ENCODE measurements at places on chromosomes 7 and 10.

- no peak for DNase-seq
These were observed 88.8 kb downstream of the SUGCT start for GRCh38 chr7:40223451-40224127.

DNA sequence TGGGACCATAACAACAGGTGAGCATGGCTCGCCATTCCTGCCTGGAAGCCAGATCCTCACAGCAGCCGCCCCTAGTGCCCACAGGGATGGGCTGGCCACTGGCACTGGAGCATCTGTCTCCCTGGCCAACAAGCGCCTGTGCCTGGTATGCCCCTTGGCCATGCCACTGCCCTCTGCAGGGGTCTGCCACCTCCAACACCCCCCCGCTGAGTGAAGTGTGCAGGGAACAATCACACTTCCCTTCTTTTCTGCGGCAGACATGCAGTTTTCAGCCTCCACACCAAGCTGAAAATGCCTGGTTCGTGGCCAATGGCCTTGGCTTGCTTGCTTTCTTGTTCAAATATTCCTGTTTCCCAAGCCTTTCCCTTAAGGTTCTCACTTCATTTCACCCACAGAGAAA, 50.7 kb downstream of the HSPA12A start:
- no peak for DNase-seq

- no peak for DNase-seq
These were observed 271.2 kb downstream of the MAGI2 start for GRCh38 chr7:79182283-79182682.

DNA sequence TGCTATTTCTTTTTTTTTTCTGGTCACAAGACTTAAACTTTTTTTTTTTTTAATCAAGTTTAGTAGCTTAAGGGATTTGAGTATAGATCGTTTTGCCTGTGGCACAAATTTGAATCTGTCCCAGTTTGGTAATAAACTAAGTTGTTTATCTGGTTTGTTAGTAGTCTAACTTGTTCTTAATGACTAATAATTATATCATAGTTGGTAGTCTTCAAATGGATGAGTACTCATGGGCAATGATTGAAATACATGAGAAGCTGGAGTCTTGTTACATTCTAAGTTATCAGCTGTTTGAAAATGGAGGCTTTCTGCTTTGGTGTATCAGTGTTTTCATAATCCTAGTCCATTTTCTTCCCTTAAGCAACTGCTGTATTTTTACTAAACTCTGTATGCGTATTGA, 12.3 kb downstream of the BTAF1 start:
- no peak for DNase-seq

DNA sequence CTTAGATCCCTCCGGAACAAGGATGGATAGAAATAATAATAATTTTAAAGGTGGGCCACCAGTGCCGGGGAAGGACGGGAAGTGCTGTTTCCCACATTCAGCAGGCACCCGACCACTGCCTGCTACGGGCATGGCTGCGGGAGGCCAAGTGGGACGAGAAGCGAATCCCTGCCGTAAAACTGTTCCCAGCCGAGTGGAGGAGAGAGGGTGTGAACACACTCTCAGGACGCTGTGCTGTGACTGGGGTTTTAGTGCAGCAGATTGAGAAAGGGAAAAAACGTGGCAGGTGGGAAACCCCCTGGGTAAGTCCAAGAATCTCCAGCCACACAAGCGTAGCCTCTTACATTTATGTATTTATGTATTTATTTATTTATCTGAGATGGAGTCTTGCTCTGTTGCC, 158.8 kb downstream of the DNAJB6 start:
- no peak for DNase-seq

DNA sequence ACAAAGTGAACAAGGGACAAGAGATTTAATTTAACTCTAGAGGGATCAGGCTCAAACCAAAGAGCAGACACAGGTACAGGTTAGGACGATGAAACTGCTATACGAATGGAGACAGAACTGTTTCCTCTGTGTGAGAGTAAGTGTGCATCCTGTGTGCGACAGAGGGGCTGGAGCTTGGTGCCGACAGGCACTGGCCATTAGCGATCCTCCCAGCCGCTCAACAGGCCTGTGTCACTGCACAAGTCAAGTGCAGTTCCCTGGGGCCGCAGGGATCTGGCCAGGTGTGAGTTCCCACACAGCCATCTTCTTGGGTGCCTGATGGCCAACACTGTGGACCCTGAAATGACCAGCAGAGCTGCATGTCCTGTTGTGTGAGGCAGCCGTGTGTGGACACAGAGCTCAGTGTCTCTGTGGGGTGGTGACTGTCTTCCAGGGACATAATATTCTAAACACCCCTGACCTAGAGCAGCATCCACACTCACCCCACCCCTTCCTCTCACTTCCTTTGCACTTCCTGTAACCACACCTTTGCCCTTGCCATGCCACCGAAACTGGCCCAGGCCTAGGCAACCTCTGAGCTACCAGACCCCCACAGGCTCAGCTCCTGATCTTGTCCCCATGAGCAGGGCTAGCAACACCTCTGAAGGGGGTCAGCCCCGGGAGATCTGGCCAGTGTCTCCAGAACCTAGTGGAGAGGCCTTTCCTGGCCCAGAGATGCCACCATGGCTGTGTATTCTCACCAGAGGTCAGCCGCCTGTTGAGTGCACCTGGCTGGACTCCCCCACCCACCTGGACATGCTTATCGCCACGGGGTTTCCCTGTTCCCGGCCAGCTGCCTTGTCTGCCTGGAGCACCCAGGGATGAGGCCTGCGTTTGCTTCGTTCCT, 11.7 kb upstream of the TBRG4 start:
- no peak for DNase-seq

- no peak for DNase-seq
These were observed 4.3 kb downstream of the MAP3K8 start for GRCh38 chr10:30438021-30438850.

DNA sequence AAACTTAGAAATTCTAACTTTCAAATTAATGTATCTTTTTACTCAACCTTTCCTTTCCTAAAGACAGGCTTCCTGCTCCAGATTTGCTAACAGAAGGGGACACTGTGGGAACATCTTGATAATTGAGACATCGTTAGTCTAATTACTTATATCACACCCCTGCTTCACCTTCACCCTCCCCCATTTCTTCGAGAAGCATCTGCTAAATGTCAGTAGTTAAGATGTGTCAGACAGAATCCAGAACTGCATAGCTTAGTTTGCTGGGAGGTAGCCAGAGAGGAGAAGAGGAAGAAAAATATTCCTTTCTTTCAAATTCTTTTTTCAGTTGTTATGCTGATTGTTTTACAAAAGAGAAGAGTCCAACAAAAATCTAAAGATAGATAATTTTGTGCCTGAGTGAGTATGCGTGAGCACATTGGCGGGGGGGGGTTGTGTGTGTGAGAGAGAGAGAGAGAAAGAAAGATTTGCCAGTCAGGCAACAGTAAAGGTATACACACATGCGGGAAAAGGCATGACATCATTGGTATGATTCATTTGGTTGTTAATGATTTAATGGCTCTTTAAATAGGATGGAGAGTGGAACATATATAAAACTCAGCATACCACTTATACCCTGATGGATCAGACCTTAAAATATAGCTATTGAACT, 192.4 kb downstream of the PTN start:
- peak; percentile 51 for DNase-seq

- DNase-seq = no peak
These were observed 11.3 kb upstream of the TOMM7 start for GRCh38 chr7:22833957-22834356.

DNA sequence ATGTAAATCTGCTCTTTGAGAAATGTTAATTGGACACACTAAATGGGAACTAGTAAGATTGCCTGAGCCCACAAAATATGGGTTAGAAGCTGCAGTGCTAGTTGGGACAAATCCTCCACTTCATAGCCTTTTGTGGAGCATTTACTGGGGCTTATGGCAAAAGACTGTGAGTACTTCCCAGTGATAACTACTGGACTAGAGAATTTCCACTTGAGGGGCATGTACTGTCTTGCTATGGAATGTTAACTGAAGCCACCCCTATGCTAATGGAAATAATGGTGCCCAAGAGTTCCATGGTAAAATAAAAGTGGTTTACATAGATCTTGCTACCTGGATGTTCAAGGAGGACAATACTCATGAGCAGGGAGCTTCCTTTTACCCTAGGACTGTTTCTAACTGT, 29.3 kb downstream of the AVL9 start:
- DNase-seq = no peak

DNA sequence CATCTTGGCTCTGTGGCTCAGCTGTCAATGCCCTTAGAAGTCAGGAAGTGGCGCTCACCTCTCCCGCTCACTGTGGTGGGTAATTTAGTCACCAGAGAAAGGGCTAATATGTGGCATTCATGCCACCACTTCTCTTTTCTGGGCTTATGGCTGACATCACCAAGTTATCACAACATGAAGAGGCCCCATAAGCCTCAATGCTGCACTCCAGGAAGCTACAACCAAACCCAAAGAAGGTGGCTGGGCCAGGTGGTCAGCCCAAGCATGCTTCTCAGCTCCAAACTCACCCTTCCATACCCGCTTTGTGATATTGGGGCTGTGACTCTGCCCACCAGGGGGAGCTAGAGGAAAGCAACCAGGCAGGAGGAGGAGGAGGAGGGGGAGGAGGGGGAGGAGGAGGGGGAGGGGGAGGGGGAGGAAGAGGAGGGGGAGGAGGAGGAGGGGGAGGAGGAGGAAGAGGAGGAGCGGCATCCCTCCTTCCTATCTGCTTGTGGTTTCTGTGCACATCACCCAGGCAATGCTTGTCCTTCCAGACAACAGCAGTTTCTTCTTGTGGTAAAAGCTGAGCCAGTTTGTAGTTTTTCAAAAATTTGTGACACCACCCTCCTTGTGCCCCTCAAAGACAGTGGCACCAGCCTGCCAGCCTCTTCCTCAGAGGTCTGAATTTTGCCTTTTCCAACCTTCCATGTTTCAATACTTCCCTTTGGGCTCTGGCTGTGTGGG, 42.1 kb downstream of the CYP26A1 start:
- DNase-seq = peak; percentile 56

DNA sequence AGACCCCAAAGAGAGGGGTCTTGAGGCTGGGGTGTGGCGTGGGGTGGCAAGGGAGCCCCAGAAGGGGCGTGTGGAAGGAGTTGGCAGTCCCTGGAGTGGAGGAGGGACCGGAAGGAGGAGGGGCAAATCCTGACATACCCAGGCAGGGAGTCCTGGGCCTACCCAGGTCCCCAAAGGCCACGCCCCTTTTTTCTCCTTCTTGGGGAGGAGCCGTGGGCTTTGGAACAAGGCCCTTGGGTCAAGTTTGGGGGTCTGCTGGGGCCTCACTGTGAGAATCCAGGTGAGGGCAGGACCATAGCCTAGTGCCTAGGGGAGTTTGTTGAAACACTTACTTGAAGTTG, 1.2 kb upstream of the SMARCD3 start:
- DNase-seq = peak; percentile 85

DNA sequence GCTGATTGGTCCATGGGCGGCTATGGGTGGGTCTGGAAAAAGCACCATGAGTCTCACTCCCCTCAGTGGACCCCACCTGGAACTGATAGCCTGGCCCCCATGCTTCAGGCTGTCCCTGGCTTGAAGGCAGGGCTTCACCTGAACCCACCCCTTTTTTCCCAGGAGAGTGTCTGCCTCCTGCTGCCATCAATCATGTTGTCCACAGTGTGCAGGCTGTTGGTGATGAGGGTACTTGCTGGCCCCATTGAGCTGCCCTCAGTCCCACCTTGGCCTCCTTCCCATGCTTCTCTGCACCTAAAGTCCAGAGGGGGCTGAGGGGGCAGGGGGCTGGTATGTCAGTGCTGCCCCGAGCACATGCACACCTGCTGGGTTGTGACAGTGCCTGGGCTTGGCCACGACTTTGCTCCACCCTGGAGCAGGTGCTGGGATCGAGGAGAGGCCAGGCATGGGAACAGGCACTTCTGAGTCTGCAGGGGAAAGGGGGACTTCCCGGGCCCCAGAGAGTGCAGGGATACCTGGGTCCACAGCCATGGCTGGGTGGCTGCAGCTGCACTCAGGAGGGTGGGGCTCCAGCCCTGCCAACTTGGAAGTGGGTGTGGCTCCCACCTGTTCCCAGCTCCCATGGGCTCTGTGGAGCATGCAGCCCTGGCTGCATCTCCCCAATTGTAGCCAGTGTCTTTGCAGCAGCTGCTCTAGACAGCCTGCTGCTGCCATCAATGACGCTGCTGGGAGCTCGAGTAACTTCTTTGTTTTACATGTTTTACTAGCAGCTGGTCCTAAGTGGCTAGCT, 56.9 kb downstream of the ADK start:
- DNase-seq = no peak

- DNase-seq = no peak
These were observed 21.9 kb downstream of the LRRC17 start for GRCh38 chr7:102934701-102935100.

- DNase-seq = no peak
These were observed 601.1 kb upstream of the FOXK1 start for GRCh38 chr7:4080954-4081353.

DNA sequence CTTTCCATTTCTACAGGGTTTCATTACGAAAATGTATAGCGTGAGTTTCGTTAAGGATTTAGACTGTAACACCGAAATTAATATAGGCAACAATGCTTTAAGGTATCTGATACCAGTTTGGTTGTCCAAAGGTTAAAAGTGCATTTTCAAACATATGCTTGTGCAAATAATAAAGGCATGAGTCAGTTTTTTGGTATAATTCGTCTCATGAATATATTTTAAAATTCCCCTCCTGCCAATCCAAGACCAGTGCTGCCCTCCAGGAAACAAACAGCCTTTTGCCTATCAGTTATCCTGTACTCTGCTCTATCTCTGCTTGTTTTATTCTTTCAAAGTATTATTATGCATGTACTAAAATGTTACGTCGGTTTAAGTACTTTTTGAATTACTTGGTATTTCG, 2.0 kb downstream of the LCOR start:
- peak; percentile 13 for DNase-seq

DNA sequence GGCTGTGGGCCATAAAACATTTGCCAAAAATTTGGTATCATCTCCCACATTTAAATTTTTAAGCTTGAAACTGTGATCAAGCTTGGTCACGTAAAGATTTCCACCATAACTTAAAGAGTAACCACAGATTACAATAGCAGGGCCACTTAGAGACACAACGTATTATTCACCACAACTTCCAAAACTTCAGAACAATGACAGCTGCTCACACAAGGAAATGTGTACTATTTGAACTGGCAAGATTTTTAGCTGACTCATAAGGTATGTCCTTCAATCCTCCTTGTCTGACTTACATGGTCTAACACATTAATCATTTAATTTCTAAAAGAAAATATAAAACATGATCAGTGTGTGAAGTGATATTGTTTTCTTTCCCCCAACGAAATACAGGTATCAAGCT, 234.5 kb downstream of the PARD3 start:
- DNase-seq = no peak

GRCh38 chr7:118855290-118855689, 630.8 kb downstream of the ANKRD7 start:
- no peak for DNase-seq
